Activated CD4-positive, alpha-beta T cell treated with anti-CD3 and anti-CD28 coated beads, Interleukin-2, amount 50 U/mL, for 48 hours (primary cell): ENCODE measurements at places on chromosomes 11 and 22.

DNA sequence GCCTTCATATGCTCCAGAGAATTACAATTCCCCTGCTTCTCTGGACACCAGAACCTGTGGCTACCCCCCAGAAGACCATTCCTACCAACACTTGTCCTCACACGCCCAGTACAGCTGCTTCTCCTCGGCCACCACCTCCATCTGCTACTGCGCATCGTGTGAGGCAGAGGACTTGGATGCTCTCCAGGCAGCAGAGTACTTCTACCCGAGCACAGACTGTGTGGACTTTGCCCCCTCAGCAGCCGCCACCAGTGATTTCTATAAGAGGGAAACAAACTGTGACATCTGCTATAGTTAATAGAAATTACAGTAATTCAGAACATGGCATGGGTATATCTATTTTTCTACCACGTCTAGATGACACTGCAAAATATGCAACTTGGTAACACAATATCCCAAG, 9.8 kb downstream of the POU2AF3 start:
- DNase-seq = no peak

GRCh38 chr11:118128310-118128709, 24.3 kb downstream of the SCN4B start:
- DNase-seq = no peak

GRCh38 chr11:15975742-15976141, 380.6 kb downstream of the SOX6 start:
- no peak for DNase-seq

- no peak for DNase-seq
Measured at GRCh38 chr11:29281271-29281777, 735.5 kb downstream of the KCNA4 start.

GRCh38 chr11:116935089-116935488, 97.7 kb upstream of the APOA1 start:
- no peak for DNase-seq

- DNase-seq = no peak
Measured at GRCh38 chr11:16883174-16883573, 131.0 kb downstream of the PLEKHA7 start.

DNA sequence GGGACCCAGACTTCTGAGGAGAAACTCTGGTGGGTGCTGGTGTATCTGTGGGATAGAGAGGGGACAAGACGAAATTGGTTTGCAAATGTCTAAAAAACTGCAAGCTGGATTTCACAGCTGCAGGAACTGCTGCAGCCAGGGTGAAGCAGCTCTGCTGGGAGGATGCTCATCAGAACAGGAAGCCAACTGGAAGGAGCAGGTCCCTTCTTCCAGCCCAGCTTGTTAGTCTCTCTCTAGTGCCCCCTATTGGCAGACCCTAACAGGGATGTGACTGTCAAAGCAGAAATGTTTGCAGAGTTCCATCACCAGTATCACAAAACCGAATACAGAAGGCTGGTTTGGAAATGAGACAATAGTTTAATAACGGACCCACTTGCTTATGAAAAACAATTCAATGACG, 74.8 kb upstream of the SLC22A12 start:
- no peak for DNase-seq
